ENCODE measurements at places on chromosomes 6 and 20.

DNA sequence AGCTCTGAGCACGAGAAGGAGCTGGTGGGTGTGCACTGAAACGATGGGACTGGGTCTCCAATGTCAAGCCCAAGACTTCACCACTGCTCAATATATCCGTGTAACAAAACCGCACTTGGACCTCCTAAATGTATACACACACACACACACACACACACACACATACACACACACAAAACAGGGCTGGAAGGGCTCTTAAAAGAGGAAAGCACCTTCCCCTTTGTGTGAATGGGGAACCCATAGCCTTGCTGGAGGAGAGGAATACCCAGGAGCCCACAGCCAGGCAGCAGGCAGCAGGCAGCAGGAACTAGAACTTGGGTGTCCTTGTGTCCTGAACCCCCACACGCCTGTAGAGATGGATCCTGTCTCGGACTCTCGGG is 29.8 kb downstream of the TGM2 start:
- DNase-seq = no peak

DNA sequence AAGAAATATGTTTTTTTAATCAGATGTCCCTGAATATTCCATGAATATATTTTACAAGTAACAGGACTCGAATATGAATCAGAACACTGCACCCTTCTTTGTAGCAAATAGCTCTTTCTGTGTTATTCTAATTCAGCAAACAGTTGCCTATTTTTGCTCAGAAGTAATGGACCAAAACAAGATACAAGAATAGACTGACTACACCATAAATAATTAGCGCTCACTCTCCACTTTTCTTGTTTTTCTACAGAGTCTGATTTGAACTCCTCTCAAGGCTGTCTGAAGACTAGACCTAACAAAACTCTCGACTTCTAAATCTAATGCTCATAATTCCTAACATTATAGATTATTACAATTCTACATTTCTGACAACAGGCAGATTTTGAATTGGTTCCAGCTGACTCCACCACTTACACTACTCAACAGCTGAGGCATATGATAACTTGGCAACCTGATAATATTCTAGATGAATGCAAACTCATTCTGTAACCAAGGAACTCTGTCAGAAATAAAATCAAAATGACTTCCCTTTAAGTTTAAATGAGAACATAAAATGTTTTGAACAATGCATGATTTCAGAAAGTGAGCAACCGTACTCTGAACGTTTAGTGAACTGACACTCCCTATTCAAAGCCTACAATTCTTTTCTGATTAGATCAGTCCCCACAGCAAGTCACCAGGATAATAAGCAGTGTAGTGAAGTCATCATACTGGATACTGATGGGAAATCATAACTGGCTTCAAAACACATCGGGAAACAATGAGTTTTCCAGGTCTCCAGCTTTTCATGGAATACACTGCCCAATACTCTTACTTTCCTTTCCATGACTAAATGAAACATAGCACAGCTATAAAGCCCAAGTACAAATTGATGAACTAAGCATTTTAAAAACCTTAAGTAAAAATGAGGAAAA is 114.2 kb upstream of the BEND6 start:
- DNase-seq = no peak

GRCh38 chr6:2230659-2231277 is 14.6 kb downstream of the GMDS start:
- no peak for DNase-seq

DNA sequence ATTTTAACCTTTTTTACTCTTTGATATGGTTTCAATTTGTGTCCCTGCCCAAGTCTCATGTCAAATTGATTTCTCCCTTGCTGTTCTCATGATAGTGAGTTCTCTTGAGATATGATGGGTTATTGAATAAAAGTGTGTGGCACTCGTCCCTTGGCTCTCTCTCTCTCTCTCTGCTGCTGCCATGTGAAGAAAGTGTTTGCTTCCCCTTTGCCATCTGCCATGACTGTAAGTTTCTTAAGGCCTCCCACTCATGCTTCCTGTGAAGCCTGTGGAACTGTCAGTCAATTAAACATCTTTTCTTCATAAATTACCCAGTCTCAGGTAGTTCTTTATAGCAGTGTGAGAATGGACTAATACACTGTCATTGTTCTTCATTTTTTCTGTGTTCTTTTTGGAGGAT is 48.5 kb downstream of the LIN28B start:
- no peak for DNase-seq

- no peak for DNase-seq
These were observed 333.8 kb downstream of the TFAP2A start for GRCh38 chr6:10081075-10081474.

GRCh38 chr20:61789329-61789728 is 276.4 kb downstream of the TAF4 start:
- DNase-seq = no peak

DNA sequence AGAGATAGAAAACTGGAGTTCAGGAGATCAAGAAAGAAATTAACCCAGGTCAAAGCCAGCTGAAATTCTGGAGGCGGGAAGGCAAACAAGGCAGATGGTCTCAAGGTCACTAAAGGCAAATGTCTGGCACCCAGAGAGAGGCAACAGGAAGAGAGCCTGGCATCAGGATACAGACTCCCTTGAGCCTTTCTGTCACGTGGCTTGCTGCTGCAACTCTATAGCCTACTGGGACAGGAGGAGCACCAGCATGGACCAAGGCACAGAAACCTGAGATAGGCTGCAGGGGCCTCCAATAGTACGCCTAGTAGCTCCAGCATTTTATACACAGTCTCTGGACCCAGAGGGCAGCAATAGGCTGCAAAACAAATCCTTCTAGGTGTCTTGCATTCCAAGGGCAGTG is 75.1 kb downstream of the SEL1L2 start:
- DNase-seq = no peak

GRCh38 chr6:73870907-73871306 is 174.9 kb downstream of the CD109 start:
- DNase-seq = no peak

- DNase-seq = no peak
These were observed 70.4 kb downstream of the BACH2 start for GRCh38 chr6:90226257-90226656.

- DNase-seq = no peak
These were observed 56.3 kb upstream of the ENTPD6 start for GRCh38 chr20:25139029-25139705.

DNA sequence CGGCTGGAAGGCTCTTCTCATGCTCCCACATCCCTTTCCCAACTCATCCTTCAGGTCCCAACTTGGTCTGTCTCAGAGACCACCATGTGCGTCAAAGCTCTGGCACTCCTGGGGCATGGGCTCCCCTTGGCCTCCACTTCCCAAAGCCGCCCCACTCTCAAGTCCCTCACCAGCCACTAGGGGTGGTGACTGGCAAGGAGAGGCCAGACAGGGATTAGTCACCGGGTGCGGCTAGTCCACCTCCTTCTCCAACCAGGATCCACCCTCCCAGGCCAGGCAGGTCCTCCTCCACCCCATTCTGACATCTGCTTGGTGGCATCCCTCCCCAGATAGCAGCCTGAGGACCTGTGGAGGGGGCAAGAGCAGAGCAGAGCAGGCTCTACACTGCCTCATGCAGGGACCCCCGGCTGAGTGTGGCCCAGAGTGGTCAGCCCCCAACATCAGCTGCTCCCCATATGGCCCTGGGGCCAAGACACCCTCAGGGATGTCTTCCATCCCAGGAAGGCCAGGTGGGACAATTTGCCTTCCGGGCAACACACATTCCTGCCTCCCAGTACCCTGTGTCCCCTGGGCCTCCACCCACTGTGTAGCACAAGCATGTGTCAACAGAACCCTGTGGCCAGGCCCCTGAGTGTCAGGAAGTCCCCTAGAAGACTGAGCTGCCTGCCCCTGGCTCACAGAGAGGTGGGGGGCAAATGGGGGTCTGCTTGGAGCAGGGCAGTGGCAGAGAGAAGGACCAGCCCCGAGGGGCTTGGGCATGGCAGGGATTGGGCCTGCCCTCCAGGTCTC is 29.2 kb downstream of the YTHDF1 start:
- no peak for DNase-seq

DNA sequence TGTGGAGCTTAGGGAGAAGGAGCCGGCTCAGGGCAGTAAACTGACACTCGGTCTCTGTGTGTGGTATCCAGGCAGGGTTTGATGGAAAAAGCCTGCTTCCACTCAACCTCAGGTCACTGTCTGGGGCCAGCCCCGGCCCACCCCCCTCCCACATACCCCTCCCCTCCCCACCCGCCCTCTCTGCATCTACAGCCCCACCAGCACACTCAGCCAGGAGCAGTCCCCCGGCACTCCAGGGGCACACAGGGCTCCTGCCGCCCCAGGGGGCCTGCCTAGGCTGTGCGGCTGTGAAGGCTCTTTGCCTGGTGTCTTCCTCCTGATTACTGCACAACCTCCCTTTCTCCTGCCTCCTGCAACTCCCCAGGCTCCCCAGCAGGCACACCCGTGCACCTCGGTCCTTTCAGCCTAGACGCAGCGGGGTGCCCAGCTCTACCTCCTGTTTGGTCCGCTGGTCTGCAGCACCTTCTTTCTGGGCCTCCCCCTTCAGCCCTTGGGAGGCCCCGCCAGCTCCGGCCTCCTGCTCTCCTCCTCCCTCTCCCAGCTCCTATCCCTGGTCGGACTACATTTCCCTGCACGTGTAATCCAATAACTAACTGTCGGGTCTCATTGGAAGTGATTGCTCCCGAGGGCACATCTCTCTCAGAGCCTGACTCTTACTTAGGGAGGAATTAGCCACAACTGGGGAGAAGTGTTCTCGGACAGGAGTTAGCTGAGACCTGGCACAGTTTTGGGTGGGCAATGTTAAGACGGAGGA is 1.3 kb upstream of the FOXF2 start:
- no peak for DNase-seq

DNA sequence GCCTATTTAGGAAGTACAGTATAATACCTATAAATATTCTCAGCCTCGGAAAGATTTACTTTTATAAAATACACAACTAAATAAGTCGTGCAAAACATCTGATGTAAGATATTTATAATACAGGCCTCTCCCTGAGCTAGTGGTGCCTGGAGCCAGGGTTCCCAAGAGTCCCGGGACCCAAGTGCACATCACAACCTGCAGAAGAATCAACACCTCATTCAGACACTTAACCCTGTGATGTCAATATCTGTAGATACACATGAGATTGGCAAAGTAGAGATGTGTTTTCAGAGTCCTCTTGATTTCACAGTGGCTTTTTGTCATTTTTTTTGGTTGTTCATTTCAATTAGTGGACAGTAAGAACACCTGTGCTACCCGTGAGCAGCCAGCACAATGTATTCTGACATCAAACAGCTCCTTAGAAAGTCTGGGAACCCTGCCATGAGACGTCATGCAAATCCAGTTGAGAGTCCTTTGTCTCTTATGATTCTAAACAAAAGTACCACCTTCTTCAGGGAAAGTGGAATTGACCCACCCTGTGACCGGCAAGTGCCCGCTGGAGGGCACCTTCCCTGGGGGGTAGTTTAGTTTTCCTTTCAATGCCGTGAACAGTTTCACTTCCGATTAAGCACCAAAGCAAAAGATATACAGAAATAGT is 101.6 kb downstream of the DACT2 start:
- no peak for DNase-seq

DNA sequence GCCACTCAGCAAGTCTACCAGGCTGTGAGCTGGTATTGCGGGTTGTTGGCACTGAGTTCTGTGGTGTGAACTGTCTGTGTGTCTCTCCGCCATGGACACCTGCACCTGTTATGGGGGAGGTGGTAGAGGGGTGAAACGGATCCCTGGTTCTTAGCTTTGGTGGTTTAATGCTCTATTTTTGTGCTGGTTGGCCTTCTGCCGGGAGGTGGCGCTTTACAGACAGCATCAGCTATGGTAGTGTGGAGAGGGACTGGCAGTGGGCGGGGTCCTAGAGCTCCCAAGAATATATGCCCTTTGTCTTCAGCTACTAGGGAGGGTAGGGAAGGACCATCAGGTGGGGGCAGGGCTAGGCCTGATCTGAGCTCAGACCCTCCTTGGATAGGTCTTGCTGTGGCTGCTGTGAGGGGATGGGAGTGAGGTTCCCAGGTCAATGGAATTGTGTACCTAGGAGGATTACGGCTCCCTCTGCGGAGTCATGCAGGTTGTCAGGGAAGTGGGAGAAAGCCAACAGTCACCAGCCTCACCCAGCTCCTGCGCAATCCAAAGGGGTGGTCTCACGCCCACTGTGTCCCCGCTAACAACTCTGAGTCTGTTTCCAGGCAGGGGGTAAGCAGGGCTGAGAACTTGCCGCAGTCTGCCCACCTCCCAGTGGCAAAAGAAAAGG is 154.3 kb downstream of the CCDC170 start:
- DNase-seq = no peak

DNA sequence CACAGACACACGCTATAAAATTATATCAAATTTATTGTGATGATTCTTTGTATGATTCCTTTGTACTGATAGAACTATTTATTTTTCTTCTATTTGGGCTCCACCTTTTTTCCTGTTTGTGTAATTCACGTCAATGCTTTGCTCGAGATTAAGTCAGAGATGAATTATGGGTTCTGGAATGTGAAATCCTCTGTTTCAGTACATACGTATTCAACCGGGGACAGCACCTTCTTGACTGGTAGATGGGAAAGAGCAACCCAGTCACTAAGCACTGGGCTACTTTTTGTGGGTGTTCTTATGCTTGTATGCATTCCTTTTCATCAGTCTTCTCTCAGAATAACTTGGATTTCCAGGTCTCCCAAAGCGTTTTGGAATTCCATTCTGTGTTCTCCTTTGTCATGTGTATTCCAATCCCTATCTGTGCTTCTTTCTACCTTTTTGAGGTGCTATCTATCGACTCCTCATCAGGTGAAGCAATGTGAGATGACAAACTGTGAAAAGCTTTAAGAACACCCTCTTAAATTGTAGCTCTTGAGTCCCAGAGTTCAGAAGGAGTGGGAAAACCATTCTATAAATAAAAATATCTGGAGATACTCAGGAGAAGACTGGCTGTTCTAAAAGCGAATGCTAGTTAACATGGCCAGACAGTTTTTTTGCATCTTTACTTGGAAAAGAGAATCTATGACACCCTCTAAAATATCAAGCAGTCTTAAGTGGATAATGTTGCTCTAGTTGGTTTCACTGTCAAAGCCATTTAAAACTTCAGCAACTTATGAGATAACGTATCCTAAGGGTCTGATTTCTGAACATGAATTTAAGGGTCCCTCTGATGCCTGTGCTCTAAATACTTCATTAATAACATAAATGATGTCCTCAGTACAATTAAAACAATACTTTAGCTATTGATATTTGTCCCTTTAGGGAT is 197.7 kb upstream of the PREP start:
- no peak for DNase-seq

DNA sequence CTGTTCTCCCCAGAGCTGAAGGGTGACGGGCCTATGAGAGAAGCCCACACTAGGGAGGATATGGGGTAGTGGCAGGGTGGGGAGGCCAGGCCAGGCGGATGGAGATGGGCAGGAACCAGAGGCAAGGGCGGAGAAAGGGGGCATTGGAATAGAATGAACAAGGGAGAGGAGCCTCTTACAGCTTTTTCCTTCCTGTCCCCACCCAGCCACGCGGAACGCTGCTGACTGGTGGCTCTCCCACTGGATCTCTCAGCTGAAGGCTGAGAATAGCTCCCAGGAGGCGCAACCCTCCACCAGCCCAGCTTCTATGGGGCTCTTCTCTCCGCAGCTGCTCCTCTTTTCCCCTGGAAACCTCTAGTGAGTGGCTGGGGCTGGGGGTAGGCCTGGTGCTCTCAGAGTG is 10.8 kb downstream of the DLK2 start:
- DNase-seq = no peak
